Glutamatergic neuron (in vitro differentiated cells): ENCODE measurements at places on chromosomes 4 and X.

DNA sequence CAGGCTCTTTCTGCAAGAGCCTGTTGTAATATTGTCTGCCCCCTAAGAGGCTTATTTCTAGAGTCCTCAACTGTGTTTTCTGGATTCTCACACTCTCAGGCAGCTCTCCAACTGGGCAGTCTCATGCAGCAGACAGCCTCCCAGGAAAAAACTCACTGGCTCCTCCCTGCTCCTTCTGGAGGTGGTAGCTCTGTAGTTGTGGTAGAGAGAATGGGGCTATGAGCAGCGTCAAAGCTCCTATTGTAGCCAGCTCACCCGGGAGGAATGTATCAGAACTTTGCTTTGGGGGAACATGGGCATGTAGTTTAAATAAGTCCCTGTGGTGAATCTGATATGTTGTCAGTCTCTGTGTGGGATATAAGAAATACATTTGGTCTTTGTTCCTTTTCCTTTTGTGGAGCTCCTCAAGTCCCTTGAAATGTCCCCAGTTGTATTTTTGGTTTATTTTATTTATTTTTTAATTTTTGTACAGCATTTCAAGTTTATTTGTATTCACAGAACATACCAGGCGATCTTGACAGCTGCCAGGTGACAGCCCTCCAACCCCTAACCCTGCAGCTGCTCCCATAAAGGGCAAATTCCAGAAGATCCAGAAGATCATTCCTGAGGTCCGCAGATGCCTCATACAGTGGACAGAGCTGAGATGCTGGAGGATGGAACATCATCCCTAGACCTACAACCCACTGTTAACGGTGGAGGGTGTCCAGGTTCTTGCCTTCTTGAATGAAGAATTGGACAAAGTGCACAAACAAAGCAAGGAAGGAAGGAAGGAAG is 45.7 kb downstream of the TRIM61 start:
- DNase-seq: no peak

- DNase-seq: no peak
These were observed 90.8 kb downstream of the DCTD start for GRCh38 chr4:182826391-182826790.

GRCh38 chr4:83358410-83358809 is 23.8 kb upstream of the HPSE start:
- no peak for DNase-seq

DNA sequence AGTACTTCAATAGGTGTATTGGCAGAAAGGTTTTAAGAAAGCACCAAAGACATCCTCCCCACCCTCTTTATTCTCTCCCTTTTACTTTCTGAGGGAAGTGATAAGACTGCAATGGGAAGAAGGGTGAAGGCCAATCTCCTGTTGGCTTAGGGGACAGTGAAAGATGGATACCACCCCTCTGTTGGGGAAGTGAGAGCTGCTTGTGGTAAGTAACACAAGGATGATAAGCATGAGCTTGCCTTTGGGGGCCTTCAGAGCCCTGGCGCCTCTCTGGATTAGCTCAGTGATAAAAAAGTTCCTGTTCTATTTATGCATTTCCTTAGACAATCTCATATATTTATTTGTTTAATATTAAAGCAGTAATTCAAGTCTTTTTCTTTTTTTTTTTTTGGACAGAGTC is 5.2 kb upstream of the KLF8 start:
- DNase-seq: no peak

DNA sequence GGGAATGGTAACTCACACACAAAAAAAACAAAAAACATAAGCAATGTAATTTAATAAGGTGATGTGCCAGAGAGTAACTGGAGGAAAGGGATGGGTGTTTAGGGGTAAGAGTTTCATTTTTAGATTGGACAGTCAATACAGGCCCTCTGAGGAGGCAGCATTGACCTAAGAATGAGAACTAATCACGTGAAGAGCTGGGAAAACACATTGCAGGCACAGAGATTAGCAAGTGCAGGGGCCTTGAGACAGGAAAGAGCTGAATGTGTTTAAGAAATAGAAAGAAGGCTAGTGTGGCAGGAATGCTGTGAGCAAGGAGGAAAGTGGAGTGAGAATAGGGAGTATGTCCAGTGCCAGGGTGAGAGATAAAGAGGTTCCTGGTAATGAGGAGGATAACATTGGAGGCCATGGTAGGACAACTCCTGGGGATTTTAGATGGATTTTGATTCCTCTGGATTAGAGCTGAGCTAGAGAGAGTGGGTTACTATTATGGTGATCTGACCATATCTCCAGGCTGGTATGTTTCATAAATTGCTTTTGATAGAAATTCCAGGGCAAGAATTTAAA is 17.6 kb downstream of the PDLIM5 start:
- no peak for DNase-seq

GRCh38 chr4:576991-577498 is 950 bp upstream of the TMEM271 start:
- peak; percentile 63 for DNase-seq

DNA sequence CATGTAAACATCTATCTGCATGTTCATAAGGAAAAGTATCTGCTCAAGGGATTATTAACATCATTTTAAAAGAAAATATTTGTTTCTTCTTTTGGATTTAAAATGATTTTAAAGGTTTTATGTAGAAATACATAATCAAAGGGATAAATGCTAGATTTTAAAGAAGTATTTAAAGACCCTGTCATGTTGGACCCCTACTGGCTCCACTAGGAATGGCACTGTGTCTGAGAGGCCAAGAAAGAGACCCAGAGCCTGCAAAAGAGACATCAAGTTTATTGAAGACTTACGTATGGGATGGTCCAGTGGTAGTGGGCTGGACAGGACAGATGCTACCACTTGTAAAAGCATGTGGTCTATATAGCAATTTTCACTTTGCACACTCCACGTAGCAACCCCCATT is 78.7 kb upstream of the PCDH18 start:
- peak; percentile 34 for DNase-seq
